Stimulated activated CD8-positive, alpha-beta memory T cell treated with anti-CD3 and anti-CD28 coated beads, Interleukin-7, amount 100 ng/mL, for 24 hours (primary cell): ENCODE measurements at places on chromosomes 6 and 20.

DNA sequence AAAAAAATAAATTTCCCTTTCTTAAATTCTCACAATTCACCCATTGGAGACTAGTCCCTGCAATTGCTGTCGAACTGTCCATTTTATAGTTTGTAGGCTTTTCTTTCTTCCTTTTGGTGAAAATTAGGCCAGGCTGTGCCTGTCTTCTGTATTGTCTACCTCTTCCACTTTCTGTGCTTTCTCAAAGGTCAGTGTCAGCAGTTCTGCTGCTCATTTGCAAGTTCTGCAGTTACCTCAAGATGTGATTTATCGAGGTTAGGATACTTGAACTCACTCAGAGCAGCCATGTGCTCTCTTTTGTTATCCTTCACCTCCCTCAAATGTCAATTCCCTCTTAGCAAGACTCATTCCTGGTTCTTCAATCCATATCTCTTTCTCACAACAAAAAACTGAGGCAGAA is 179.1 kb downstream of the SLC35F1 start:
- no peak for DNase-seq

DNA sequence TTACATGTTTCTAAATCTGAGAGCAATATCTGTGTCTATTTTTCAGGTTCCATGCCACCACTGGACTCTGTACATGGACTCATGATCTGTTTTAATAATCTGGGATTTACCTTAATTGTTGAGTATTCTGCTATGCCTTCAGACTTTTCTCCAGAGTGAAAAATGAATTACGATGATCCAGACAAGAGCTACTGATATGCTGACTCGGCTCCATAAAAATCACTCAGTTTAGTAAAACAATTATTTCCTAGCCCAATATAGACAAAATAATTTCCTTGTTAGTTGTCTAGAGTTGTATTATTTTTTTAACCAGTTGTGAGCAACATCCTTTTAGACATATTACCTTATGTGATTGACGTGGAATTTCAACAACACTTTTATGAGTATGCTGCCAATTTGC is 736.8 kb downstream of the RFPL4B start:
- DNase-seq = no peak

DNA sequence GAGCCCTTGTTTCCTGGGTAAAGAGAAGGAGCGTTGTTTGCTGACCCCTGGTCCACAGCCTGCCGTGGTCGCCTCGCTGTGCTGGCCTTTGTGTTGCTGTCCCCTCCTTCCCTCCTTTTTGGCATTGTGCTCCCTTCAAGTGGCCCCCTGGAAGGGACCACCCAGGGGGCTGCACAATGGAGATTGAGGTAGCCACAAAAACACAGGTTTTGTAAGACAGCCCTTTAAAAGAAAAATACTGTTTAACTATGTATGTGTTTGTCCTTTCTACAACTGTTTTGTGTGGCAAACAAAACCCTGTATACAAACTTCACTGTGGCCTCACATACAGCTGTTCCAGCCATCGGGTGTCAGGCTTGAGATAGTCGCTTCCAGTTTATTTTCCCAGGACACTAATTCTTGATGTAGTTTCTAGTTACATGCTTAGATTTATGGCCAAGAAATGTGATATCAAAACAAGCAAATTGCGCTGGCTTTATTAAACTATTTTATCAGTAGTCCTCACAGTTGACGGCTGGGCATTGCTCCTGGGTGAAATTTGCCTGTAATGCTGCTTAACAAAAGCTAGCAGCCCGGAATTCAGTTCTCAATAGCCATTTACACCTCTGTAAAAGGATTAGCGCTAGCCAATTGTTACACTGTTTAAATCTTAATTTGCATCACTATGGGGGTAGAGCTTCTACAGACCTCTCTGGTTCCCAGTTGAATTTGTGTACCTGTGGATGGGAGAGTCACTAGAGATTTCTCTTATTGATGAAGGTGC is 64.1 kb downstream of the KIZ start:
- no peak for DNase-seq

GRCh38 chr6:90083891-90084290 is 189.6 kb downstream of the GJA10 start:
- no peak for DNase-seq

DNA sequence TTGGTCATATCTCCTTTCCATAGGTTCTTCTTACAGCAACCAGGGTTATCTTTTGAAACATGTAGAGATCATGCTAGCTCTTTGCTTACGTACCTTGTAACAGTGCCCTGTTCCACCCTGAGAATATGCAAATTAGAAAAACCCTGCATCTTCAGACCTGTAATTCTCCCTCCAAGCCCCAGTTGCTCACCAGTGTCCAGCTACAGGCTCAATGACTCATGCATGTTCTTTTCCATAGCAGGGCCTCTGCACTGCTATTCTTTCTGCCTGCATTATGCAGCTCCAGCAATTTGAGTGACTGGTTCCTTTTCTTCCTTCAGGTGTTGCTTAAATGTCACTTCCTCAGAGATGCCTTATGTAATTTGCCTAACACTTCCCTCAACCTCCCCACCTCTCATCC is 636.2 kb downstream of the KHDRBS2 start:
- DNase-seq = no peak

- no peak for DNase-seq
Measured at GRCh38 chr6:26550250-26550993, 12.3 kb downstream of the HMGN4 start.

- DNase-seq = no peak
Measured at GRCh38 chr6:135465903-135466302, 31.6 kb downstream of the AHI1 start.

DNA sequence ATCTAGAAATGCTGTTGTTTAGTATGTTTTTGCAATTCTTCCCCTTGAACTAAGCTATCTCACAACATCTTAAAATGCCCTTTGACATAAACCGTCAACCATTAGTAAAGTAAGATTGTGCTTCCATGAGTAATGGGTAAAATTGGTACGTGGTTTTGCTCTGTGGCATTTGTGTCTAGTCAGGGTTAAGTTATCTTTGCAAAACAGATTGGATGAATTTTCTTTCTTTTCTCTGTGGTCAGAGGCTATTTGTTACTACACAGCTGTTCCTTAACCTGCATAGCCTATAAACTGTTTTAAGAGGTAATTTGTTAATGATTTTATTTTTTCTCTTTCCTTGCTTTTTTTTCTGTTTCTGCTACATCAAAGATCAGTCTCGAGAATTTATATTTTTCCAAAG is 75.4 kb downstream of the RPP40 start:
- DNase-seq = no peak

GRCh38 chr6:32953775-32954174 is 878 bp upstream of the HLA-DMA start:
- no peak for DNase-seq

DNA sequence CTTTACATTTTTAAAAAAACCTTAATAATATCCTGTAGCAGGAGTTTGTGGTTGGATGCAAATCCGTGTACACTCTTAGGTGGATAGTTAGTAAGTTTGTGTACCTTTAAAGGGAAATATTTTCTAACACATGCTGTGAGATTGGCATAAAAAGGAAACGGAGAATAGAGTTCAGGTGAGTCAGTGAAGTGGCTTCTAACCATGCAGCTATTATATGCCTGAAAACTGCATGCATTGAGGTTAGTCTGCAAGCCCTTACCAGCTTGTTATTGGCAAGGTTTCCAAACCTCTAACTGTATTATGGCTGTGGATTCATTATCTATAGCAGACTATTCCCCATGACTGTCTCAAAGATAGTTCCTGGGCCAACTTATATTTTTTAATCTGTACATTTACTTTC is 420.6 kb upstream of the MMS22L start:
- DNase-seq = no peak

GRCh38 chr6:3638662-3639061 is 112.9 kb downstream of the PXDC1 start:
- DNase-seq = no peak

GRCh38 chr20:22824077-22824476 is 211.0 kb upstream of the SSTR4 start:
- no peak for DNase-seq

GRCh38 chr6:136564180-136564579 is 14.0 kb upstream of the MAP7 start:
- DNase-seq = no peak

DNA sequence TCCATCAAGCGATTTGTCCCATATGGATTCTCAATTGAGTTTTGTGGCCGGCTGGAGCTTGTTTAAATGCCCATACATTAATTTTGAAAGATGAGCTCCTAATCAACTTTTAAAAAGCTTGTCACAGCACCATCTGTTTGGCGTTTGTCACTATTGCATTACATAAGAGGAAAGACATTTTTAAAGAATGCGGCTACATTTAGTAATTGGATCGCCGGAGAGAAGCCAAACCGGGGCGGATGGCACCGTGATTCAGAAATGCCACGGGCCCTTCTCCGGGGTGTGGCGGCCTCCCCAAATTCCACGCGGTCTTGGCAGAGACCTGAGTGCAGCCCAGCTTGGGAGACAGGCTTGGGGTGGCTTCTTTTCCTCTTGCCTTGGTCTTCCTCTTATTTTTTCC is 67.7 kb upstream of the ZNFX1 start:
- DNase-seq = no peak

DNA sequence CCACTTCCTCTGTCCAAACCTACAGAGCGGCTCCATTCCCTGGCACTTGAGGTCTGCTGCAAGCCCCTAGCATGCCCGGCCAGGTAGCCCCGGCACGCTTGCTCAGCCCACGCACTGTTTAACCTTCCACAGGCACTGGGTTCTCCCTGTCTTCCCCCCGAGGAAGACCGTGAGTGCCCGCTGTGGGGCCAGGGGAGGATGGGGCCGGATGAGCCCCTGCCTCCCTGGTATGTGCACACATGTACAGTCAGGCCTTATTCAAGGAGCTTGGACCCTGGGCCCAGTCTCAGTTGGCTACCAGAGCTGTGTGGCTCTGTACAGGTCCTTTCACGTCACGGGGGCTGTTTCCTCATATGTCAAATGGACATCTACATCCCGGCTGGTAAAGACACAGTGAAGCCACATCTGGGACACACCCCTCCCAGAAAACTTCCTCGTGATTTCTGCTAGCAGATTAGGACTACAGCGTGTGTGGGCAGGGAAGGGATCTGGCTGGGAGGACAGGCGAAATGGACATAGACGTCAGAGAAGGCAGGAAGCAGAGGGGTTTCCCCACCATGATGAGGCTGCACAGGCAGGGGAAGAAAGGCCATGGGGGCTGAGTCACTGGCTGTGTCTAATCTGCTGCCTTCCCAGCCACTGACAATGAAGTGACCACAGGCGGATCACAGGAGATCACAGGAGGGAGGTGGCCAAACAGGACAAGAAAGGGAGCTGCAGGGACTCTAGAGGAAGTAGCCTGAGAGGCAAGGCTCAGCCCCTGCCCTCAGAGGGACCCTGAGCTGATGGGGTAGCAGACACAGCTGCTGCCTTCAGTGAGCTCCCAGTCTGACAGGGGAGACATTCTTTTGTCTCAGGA is 62.9 kb downstream of the MRPL14 start:
- DNase-seq = no peak

- DNase-seq = no peak
Measured at GRCh38 chr6:148157841-148158240, 184.8 kb upstream of the SASH1 start.

GRCh38 chr20:58697201-58697866 is 4.7 kb downstream of the NPEPL1 start:
- DNase-seq = no peak

DNA sequence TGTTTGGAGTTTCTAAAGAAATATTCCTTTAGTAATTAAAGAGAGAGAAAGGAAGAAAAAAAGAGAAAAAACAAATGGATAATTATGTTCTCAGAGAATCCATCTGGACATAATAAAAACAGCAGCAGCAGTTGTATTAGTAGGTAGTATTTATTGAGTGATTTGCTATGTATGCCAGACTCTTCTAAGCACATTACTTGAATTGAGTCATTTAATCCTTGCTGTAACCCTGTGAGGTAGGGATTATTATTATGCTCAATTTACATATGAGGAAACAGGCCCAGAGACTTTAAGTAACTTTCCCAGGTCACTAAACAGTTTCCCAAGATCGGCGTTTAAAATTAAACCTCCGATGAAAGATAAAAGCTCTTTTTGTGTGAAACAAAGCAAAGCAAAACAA is 238.8 kb downstream of the TSHZ2 start:
- no peak for DNase-seq

DNA sequence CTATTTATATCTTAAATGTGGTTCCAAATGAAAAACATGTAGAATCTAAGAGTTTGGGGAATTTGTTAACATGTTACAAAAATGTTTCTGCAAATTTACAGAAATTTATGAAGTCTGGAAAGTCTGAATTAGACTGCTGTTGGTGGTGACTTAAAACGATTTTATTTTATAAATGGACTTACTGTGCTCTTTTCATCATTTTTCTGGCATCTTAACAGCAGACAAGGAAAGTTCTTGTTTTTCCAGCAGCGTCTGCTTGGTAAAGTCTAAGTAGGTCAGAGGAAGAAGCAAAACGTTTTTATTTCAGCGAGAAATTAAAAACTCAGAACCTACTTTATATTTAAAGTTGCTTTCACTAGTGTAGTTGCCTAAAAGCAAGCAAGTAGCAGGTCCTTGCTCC is 48.6 kb upstream of the COL9A1 start:
- no peak for DNase-seq

DNA sequence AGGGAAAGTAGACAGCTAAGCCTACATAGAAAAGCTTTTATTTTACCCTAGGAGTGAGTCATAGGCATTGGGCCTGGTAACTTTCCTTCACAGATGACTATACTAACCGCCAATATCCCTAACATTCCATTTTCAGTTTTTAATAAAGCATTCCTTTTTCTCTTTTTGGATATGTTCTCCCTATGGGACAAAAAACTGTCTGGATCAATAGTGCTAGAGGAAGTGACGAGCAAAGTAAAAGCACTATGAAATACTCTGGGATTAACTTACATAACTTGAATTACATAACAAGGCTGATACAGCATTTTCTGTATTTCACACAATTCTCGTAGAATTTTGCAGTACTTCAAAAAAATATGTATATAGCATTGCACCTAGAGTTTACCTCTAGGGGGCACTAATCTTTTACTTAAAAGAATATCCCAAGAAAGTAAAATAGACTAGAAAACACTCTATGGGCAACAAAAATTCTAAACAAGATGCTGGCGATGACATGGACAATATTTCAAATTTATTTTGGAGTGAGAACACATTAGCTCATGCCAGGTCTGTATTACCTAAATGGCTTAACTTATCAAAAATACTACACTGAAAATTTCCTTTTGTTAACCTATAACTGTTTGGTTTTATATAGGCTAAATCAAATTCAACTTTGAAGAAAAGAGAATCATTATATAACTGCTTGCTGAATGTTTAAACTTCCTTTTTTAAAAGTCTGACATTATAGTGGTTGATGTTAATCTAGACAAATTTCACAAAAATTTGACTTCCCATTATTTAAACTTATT is 66.3 kb upstream of the DST start:
- no peak for DNase-seq

DNA sequence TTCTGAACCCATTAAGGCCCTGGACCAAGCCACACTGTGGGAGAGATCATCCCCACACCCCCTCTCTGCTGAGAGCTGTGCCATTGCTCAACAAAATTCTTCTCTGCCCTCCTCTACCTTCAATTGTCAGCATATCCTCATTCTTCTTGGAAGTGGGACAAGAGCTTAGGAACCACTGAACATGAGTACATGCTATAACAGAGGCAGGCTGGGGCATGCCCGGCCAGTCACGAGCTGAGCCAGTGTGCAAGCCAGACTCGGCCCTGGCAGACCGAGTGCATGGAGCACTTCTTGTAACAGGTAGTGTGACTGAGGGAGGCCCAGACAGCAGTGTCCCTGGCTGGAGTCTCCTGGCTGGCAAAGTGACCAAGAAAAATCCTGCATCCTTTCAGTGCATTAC is 149.2 kb downstream of the MOXD1 start:
- DNase-seq = no peak

GRCh38 chr20:63863798-63864544 is 1.1 kb upstream of the TPD52L2 start:
- peak; percentile 43 for DNase-seq

- no peak for DNase-seq
Measured at GRCh38 chr20:1061484-1062221, 56.7 kb upstream of the PSMF1 start.
